ENCODE measurements at places on chromosomes 4 and X.

DNA sequence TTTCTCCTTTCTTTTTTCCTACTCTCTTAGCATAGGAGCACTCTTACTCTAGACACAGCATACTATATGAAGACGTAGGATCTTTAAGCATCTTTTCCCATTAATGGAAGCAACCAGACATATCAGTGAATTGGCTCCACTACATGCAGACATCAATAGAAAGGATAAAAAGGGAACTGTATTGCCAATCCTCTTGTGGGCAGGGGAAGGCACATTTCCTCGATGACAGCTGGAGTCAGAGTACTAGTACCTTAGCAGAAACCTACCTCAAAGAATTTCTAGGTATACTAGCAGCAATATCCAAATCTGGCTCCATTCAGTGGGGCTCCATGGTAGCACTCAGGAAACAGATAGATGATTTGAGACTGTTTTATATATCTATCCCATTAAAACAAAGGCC lies 20.1 kb downstream of the CYBB start:
- no peak for DNase-seq

GRCh38 chrX:42996861-42997260 lies 218.9 kb upstream of the PPP1R2C start:
- DNase-seq: no peak

DNA sequence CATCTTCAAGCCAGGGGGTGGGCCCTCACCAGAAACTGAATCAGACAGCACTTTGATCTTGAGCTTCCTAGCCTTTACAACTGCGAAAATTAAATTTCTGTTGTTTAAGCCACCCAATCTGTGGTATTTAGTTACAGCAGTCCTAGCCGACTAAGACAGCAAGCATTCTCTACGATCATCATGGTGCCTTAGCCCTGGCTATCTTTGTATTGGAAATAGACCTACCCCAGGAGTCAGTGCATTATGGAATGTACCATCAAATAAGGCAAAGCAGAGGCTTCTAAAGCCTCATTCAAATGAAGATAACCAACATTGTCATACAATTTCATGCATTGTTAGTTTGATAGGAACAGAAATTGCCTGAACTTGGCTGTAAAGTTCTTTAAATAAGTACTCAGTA lies 75.0 kb downstream of the PARM1 start:
- DNase-seq: no peak

GRCh38 chr4:25567253-25567652 lies 88.4 kb upstream of the SLC34A2 start:
- DNase-seq: no peak

DNA sequence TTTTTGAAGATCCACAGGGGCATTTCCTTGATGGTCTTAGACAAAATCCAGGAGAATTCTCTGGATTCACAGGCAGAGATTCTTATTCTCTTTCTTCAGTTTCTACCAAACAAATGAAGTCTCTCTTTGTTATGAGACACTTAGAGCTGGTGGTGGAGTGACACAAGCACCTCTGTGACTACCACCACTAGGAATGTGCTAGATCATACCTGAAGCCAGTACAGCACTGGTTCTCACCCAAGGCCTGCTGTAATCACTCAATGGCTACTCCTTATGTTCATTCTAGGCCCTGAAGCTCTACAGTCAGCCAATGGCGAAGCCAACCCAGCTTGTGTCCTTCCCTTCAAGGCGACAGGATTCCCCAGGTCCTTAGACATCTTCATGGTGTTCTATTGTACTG lies 482.3 kb downstream of the TRAM1L1 start:
- no peak for DNase-seq

DNA sequence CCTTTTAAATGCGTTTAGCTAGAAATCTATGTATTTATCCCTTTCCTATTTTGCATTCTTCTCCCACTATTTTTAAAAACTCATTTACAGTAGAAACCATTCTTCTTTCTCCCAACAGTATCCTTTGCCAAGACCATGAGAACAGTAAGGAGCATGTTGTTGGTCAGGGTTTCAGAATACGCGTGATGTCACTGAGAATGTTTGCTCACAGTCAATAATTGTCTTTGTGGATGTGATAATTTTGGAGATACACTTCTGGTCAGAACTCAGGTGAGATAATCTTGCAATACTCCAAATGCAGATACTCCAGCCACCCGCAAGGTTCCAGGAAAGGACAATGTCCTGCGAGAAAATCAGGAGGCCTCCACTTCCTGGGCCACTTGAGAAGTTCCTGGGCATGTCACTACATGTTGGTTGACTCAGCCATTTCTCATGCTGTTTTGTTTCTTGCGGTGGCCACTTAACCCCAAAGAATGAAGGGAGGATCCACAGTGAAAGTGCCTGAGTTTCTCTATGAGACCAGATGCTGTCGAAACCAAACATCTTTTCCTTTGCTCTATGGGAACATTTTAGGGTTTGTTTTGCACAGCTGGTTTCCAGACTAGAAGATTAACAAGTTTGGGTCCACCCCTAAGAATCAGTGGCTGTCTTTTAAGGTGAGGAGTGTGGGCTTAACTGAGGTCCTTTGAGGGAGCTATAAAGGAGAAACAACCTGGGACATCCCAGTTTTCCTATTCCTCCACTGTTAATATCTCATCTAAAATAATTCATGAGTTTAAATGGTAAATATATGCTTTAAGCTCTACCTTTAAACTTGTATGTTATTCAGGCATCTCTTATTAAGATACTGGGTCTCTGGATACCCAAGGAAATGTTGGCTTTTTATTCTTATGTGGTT lies 116.0 kb downstream of the SOWAHB start:
- DNase-seq: peak; percentile 95

DNA sequence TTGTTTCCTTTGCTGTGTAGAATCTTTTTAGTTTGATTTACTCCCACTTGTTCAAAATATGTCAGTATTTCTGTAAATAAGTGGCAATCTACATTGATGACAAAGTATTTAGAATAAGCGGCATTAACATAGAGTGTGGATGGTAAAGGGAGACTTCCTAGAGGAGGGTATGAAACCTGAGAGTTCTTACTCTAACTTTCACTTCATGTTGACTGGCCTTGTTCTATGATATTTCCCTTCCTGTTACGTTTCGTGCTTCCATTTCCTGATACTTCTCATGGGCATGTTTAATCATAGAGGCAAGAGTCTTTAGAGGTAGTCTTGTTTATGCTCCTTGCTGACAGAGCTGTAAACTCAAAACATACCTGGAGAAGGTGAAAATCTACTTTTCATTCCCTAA lies 408.9 kb downstream of the GLUD2 start:
- DNase-seq: no peak

- DNase-seq: no peak
Measured at GRCh38 chr4:46945062-46945461, 36.0 kb upstream of the COX7B2 start.

DNA sequence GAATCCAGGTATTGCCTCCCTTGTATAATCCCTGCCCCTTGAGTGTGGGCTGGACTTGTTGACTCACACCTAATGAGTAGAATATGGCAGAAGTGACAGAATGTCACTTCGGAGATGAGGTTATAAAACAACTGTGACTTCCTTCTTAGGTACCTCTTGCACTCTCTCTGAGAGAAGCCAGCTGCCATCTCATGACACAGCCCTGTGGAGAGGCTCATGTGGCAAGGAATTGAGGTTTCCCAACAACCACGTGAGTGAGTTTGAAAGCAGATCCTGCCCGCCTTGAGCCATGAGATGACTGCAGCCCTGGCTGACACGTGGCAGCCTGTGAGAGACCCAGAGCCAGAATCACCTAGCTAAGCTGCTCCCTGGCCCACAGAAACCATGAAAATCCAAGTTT lies 13.5 kb downstream of the ASB11 start:
- peak; percentile 13 for DNase-seq

GRCh38 chr4:167339781-167340180 lies 105.5 kb upstream of the SPOCK3 start:
- no peak for DNase-seq

- DNase-seq: peak; percentile 94
Measured at GRCh38 chr4:142817442-142817841, 28.7 kb downstream of the INPP4B start.

DNA sequence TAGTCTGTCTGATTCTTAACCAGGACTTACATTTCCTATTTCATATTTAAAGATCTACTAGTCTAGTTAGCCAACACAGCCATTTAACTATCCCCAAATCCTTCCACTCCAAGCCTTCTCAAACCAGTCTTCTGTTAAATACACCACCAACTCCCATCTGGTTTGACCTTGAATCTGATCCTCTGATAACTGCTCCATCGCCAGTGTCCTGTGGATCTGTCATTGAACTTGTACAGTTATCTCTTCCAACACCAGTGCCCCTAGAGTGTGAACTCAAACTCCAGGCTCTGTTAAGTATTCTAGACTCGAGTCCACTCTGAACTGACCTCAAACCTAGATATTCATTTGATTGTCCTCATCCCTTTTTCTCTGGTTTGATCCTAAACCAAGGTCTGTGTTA lies 14.4 kb downstream of the WDR13 start:
- DNase-seq: no peak

DNA sequence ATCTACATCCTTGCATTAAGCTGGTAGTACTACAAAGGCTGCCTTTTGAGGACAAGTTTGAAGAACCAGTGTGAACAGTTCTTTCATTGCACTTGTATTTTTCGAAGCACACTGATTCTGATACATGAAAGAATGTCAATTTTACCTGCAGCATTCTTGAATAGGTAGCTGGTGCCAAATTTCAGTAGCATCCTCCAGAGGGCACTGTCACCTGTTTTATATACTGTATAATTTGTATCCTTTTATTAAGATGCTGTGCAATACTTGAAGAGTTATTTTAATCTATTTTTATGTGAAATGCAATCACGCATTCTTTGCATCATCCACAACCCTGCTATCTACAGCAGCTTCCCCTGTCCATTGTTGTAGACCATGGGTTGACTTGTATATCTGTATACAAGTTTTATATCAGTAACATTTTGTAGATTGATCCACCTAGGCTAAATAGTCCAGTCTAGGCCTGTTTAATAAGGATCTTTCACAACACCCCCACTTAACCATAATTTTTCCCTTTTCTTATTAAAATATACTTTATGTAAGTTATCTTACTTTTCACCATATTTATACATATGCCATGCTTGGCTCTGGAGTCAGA lies 325.7 kb downstream of the PCDH7 start:
- no peak for DNase-seq

GRCh38 chr4:140018931-140019618 lies 134.9 kb downstream of the MAML3 start:
- DNase-seq: no peak

GRCh38 chr4:14383652-14384051 lies 618.6 kb upstream of the CPEB2 start:
- DNase-seq: no peak

DNA sequence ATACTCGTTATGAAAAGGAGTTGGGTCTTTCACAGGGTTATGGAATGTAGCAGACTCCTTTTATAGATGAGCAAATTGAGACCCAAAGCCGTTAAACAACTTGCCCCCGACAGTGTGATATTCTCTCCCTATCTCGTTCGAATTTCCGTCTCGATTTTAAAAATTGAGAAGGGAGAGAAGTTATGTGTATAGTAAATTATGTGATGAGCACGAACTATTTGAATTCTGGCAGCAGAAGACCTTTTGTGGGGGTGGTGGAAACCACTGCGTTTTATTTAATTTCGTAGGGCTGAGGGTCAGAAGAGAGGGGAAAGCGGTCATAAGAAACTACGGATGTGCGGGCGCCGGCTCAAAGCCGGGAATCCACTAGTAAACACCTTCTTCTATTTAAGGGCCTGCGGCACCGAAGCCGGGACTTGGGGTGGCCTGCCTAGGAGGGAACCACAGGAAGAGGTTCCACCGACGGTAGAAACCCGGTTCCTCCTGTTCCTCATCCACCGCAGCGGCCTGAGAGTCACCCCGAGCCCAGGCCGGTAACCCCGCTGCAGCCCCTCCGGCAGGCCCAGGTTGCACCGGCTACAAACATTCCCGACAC lies 1.5 kb upstream of the DDX3X start:
- DNase-seq: no peak

GRCh38 chr4:173522160-173522950 lies 7.7 kb downstream of the HAND2 start:
- peak; percentile 93 for DNase-seq

DNA sequence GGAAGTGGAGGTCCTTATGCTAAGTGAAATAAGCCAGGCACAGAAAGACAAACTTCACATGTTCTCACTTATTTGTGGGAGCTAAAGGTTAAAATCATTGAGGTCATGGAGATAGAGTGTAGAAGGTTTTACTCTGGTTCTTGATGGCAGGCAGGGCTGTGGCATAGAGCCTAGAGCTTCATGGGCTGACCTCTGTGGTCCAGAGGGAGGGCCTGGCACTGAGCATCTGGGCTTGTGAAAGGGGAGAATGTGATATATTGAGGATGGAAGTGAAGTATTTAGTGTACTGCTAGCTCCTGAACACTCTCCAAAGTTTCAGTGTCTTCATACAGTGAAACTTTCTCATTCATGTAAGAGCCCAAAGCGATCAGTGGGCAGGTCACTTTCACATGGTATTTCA lies 71.3 kb upstream of the ANXA3 start:
- no peak for DNase-seq

- no peak for DNase-seq
Measured at GRCh38 chrX:145751943-145752342, 65.7 kb upstream of the SLITRK2 start.

GRCh38 chr4:98905839-98906238 lies 23.1 kb downstream of the EIF4E start:
- DNase-seq: peak; percentile 52

GRCh38 chr4:95155759-95156451 lies 392.9 kb downstream of the UNC5C start:
- DNase-seq: peak; percentile 80

DNA sequence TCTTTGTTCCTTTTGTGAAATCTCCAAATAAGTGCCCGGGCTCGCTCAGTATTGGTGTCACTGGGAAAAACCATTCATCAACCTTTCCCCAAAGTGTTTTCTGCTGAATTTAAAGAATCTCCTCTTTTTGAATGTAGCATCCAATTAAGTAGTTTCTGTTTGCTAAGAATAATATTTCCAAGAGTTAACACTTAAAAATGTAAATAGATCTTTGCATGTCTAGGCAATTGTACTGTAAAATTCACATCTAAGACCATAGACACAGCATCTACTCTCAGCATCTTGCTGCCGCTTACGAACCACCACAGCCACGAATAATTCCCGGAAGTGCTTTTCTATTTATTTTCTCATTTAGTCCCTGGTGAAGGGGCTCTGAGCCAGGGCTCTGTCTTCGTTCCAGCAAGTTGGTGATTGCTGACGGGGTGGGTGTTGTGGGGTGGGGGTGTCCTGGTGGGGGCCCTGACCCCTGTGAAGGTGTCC lies 1.4 kb downstream of the NSG1 start:
- DNase-seq: no peak

DNA sequence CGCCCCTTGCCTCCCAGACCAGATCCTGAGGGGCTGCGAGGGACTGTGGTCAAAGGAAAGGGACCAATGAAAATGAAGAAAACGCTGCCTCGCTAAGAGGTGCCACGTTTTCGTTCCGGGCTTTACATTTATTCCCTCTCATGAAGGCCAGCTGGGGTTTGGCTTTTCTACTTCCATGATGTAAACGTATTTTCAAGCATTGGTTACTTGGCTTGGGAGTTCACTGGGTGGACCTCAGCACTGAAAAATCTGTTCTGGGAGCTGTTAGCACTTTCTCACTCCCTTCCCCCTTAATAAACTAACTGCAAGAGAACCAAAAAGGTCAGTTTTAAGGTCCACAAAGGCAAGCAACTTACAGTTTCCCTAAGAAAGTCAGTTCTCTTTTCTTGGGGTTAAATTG lies 40.6 kb upstream of the ADGRG2 start:
- DNase-seq: no peak

Data from fibroblast of skin of abdomen (primary cell).